ENCODE measurements at places on chromosomes 1 and 21.
A peak's percentile ranks its signal among the peaks of the same experiment; 100 is the strongest.

DNA sequence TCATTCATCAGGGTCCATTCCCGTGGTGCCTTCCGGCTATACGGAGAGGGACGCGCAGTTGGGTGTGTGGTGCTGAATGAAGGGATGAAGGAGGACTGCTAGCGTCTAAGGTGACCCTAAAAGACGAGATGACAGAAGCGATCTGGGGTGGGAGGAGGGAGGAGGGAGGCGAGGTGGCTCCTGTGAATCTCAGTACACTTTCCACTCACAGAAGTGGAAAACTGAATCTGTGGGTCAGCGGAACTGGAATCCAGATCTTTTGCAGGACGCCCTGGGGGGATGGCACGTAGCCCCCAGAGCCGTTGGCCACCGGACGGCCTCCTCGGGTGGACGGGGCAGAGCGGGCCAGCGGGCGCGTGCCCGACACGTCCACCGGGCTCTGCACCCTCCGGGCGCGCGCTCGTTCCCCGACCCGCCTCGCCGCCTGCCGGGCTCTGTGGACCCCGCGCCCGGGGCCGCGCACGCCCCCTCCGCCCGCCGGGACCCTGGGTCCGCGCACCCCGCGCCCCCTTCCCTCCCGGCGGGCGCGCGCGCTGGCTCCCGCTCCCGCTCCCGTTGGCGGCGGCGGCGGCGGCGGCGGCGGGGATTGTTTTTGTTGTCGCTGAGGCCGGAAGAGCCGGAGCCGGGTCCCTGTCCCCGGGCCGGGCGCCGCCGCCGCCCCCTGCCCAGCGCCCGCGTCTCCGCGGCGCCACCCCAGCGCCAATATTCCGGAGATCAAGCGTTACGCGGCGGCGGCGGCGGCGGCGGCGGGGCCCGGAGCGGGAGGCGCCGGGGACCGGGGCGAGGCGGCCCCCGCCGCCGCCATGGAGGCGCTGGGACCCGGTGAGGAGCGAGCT lies at the start of gene AGO4:
AGO4 (plus strand) TSS at position 403 of the 836 bp plus-strand sequence; CDS start at position 804, 401 bp downstream.
- peak; percentile 63 for DNase-seq

GRCh38 chr1:100038660-100039287 lies 69.0 kb downstream of the SLC35A3 start:
- peak; percentile 37 for DNase-seq

- no peak for DNase-seq
Measured at GRCh38 chr1:65955503-65955902, 162.8 kb downstream of the PDE4B start.

DNA sequence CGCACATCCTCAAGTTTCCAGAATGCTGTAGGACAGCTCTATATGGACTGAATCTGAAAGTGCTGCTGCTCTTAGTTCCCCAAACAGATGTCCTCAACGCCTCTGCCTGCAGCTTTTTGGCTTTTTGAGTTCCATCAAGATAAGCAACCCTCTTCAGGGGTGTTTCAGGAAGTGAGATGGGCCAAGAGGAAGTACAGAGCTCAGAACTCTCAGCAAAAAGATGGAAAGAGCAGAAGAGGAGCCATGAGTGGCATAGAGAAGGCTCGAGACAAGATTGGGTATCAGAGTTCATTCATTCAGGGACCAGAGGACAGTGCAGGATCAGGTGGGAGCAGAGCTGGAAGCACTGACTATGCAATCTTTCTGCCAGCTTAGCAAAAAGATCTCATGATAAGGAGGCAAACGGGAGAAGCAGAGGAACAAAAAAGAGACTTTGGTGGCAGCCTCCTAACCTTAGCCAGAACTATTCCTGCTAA lies at the start of the genes ADORA3 and TMIGD3:
ADORA3 (minus strand) TSS at position 49 of the 476 bp plus-strand sequence. CDS start 279 bp downstream, outside the sequence.
TMIGD3 (minus strand) TSS at position 49 of the 476 bp plus-strand sequence. CDS start 279 bp downstream, outside the sequence.
- DNase-seq: peak; percentile 41

DNA sequence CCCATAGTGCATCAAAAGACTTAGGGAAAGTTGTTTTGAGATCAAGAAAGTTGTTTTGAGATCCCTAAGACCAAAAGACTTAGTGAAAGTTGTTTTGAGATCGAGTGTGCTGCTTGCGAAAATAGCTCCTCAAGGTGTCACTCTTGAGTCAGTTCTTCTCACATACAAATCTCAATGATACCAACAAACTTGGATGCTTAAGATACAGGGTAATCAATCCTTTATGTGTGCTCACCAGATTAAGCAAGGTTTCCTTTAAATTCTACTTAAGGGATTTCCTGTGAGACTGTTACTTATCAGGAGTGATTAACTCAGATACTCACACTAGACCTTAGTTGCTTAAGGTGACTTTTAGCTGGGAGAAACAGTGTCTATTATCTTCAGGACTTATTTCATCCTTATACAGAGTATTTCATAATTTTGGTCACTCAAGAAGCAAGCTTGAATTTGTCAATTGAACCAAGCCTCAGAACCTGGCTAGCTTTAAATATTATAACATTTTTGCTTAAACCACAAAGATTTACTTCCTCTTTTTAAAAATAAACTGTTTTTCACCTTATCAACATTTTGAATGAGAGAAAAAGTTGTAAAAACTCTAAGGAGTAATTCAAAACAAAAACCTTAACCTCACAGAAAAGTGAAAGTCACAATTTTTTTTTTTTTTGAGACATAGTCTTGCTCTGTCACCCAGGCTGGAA lies 8.0 kb upstream of the RLF start:
- peak; percentile 62 for DNase-seq

GRCh38 chr21:17768840-17769446 lies 50.2 kb downstream of the C21orf91 start:
- no peak for DNase-seq

DNA sequence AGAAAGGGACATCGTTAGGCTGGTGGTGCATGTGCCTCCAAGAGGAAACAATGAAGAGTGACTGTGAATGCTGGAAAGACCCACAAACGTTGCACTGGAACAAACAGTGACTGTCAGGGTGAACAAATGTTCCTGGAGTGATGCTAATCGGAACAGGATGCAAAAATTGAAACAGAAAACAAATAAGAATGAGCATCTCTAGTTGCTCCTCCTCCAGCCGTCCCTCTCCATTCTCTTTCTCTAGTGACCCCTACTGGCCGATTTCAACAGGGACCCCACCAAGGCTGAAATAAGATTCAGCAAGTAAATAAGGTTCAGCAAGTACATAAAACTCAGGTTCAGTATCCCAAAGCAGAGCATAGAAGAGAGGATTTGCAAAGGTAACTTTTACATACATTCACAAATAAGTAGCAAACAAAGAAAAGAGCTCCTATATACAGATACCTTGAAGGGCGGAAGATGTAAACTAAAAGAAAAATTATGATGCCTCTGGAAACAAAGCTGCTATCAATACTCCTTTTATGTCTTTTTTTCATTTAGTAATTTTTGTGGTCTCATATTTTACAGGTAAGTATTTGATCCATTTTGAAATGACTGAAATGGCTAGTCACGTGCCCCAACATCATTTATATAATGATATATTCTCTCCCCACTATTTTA lies 836.1 kb upstream of the ADAMTS5 start:
- peak; percentile 81 for DNase-seq

DNA sequence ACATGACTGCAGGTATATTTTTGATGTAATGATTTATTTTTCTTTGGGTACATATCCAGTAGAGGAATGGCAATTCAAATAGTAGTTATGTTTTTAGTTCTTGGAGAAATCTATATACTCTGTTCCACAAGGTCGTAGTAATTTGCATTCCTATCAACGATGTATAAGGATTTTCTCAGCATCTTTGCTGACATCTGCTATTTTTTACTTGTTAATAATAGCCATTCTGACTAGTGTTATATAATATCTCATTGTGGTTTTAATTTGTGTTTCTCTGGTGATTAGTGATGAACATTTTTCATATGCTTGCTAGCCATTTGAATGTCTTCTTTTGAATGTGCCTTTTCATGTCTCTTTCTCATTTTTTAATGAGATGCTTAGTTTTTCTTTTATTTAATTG lies 292.1 kb upstream of the RGS18 start:
- no peak for DNase-seq

DNA sequence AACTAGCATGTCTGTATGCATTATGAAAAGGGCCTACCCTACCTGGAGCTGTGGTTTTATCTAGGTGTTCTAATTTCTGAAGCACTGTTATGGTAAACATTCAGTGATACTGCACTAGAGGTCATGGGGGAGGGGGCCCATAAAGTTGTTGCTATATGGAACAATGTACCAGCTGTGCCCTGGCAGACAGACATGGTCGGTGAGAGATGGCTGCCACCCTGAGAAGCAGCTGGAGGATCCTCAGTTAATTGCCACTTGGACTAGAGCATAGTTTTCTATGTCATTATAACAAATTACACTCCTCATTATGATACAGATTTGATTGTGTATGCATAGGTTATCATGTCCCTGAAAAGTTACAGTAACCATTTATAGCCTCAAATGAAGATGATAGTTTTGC lies 45.4 kb downstream of the ILDR2 start:
- DNase-seq: no peak

- DNase-seq: no peak
Measured at GRCh38 chr21:38208118-38208517, 48.7 kb upstream of the KCNJ15 start.

DNA sequence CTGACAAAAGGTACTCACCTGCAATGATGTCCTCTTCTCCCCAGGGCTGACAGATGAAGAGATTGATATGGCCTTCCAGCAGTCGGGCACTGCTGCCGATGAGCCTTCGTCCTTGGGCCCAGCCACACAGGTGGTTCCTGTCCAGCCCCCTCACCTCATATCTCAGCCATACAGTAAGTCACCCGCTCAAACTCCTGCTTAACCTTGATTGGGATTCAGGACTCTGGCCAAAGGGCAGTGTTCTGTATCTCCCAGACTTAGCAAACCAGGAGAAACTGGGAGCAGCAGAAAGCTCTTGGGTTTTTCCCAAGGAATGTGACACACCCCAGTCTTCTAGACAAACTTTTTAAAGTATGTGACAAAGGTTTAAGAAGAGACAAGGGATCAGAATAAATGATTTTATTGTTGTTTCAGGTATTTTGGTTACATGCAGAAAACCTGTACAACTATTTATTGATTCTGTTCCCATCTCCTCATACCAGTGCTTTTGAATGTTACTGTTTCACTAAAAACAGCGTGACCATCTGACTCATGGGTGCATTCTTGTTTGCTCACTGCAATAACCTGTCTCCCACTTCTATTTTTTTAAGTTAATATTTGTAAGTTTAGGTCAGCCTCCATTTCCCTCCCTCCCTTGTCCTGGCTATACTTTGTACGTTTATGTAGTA lies 124.6 kb downstream of the PEX14 start:
- DNase-seq: no peak

- DNase-seq: no peak
Measured at GRCh38 chr21:25507522-25507921, 99.8 kb downstream of the MRPL39 start.

GRCh38 chr1:94349853-94350252 lies 68.3 kb upstream of the ABCD3 start:
- no peak for DNase-seq

DNA sequence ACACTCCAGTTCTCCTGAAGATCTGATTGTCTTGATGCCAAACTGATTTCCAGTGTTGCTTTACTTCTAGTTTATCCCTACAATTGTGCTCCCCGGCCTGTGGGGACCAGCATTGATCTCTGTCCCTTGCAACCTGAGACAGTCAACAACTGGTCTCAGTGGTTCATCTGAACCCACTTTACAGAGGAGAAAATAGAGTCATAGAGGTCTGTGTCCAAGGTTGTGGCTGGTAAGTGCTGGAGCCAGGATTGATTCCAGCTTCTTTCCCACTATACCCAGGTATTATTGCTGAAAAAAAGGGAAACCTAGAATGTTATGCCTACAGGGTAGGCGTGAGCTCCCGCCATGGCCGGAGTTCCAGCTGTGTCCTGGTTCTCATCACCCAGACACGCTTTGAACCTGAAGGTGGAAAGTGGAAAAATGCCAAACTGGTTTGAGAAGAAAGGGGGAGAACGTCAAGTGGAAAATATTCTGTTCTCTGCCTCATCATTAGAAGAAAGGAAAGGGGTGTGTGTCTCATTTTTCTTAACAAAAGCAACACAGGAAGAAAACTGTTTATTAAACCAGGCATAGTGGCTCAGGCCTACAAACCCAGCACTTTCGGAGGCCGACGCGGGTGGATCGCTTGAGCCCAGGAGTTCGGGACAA lies 60.7 kb upstream of the ITPKB start:
- DNase-seq: no peak

- DNase-seq: no peak
Measured at GRCh38 chr1:214475746-214476145, 75.7 kb downstream of the PTPN14 start.

DNA sequence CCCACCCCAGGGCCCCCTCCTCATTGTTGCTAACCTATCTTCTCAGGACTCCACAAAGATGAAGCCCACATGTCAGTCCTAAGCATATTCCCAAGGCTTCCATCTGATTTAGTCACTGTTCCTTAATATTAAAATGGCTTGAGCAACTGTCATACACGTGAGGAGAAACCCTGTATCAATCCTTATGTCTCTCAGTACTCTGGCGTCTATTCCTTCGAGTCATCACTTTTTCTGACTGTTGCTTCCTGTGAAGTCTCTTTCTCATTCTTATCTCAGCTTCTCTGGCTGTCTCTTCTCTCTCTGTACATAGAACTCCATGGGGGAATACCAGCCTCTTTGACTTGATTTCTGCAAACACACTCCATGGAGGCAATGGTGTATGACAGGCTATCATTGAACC lies 98.4 kb downstream of the C4BPA start:
- no peak for DNase-seq

DNA sequence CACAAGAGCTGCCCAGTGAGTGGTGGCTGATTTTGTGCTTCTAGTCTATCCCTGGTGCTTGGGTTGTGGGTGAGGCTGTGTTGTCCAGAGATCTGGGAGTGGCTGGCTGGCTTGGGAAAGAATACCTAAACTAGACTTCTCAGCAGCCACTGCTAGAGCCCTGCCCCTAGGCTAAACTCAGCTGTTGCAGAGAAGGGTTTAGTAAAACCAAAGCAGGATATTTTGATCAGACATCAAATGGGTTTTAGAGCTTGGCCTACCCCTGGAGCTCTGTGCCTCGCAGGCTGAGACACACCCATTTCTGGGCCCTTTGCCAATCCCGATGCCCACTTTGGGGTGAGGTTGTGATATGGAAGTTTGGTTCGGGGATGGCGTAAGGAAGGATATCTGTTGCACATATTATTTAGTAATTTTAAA lies 88.5 kb downstream of the UCK2 start:
- DNase-seq: no peak

- DNase-seq: no peak
Measured at GRCh38 chr1:30923597-30923996, 15.0 kb upstream of the SDC3 start.

GRCh38 chr1:26787381-26787705 lies 407 bp upstream of the PIGV start:
- no peak for DNase-seq

DNA sequence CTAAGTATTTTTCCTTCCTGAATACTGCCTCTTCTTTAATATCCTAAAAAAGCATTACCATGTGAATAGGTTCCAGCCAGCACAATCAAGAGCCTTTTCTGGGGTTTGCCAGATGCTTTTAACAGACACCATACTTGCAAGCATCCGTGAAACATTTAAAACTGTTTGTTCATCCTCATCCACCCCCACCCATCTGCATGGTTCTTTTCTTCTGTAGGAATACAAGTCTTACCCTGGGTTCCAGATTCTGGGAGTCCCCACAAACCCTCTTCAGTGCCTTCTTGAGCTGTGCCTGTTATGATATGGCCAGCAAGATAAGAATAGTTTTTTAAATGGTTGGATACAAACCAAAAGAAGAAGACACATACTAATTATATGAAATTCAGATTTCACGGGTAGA lies 354.9 kb upstream of the PLXNA2 start:
- no peak for DNase-seq

All from midbrain (tissue), 1 donor.